ENCODE measurements at places on chromosomes 1 and 21. TPM values are rescaled to one million over a fixed set of nuclear protein-coding genes. Genes with fewer than 3 reads are reported as not detected.

Gene KIF26B
- 1.1 TPM for total RNA-seq

Gene RGSL1
- total RNA-seq = not detected

DNA sequence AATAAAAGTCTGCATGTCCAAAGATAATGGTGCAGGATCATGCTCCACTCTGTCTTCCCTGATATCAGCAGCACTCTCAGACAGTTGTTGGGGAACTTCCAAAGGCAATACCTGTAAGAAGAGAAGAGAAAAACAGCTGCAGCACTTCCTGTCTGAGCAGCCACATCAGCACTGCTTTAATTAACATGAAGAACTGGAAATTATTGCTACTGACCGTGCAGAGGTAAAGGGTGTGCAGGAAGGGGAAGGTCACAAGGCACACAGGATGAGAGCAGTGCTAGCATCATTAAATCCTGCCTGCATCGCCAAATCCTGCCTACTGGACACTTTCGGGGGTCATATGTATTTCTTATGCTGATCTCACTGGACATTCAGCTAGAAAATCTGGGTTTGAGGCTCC, 379.0 kb downstream of the LMX1A start:
- no peak for DNase-seq

Gene ALG14
- total RNA-seq = 2.0 TPM

Data from lung microvascular endothelial cell (primary cell).